ENCODE measurements at places on chromosomes 11 and 22.

- DNase-seq: no peak
Observed at GRCh38 chr11:72305077-72305476, 61.1 kb upstream of the PHOX2A start.

GRCh38 chr11:113928311-113928710, 23.7 kb downstream of the HTR3B start:
- no peak for DNase-seq

GRCh38 chr11:70247042-70247709, 23.3 kb upstream of the PPFIA1 start:
- no peak for DNase-seq

- no peak for DNase-seq
Observed at GRCh38 chr11:44988111-44988510, 37.4 kb upstream of the TP53I11 start.

GRCh38 chr11:5504403-5504921, 5.3 kb downstream of the UBQLN3 start:
- DNase-seq: no peak

DNA sequence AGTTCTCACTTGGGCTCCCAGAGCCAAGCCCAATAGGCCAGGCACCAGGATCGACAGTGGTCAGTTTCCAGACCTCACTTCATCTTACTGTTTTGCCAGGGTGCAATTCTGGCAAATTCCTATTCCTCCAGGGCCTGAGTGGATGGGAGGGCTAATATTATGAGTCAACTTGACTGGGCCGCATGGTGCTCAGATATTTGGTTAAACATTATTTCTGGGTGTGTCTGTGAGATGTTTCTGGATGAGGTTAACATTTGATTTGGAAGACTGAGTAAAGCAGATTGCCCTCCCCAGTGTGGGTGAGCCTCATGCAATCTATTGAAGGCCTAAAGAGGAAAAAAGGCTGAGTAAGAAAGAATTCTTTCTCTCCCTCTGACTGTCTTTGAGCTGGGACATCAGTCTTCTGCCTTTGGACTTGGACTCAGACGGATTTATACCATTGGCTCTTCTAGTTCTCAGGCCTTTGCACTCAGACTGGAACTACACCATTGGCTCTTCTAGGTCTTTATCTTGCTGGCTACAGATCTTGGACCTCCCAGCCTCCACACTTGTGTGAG, 132.9 kb upstream of the ZBED5 start:
- no peak for DNase-seq

- no peak for DNase-seq
Observed at GRCh38 chr22:49286181-49286760, 541.4 kb downstream of the BRD1 start.

- DNase-seq: no peak
Observed at GRCh38 chr22:39429916-39430575, 26.8 kb upstream of the MGAT3 start.

DNA sequence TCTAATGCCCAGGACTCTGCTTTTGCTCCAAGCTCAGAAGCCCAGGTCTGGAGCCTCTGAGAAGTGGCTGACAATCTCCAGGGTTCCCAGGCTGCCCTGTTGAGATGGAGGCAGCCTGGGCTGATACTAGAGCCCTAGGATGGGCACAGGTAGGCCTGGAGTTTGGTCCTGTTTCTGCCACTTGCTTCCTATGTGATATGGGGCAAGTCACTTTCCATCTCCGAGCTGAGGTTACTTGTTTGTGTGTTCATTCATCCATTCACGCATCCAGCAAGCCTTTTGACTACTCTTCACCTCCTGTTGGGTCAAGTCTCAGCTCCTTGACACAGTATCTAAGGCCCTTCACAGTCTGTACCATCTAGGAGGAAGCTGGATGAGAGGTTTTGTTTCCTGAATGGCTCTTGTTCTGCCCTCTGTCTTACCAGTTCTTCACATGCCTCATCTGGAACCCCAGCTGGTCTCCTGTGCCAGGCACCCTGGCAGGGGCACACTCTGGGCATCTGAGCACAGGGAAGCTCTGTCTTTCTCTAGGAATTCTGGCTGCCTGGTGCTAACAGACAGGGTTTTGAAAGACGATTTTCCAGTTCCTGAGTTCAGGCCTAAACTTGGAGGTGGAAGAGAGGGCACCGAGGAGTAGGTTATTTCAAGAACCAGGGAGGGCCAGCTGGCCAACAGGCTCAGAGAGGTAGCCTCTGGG, 53.2 kb upstream of the AMPD3 start:
- no peak for DNase-seq

Data from stimulated activated CD8-positive, alpha-beta memory T cell treated with anti-CD3 and anti-CD28 coated beads, Interleukin-7, amount 100 ng/mL, for 48 hours (primary cell).